Fibroblast of villous mesenchyme (primary cell): ENCODE measurements at places on chromosomes 5 and 9. TPM values are rescaled to one million over a fixed set of nuclear protein-coding genes. Genes with fewer than 3 reads are reported as not detected.

The GKAP1 gene
- 0.97 and 2.2 TPM in 2 replicates for total RNA-seq

The HSD17B3 gene
- not detected in 2 replicates for total RNA-seq

The GBGT1 gene
- total RNA-seq = 4.7 and 5.8 TPM in 2 replicates

The GLDC gene
- 0.32 and 0.43 TPM in 2 replicates for total RNA-seq

The SPAG8 gene
- 0.32 and 0.86 TPM in 2 replicates for total RNA-seq

The EGFLAM gene
- total RNA-seq = 3.0 and 5.5 TPM in 2 replicates

The OR13C9 gene
- not detected in 2 replicates for total RNA-seq

The NR5A1 gene
- not detected in 2 replicates for total RNA-seq

The HDAC3 gene
- 49.0 and 53.5 TPM in 2 replicates for total RNA-seq

The CCDC192 gene
- not detected in 2 replicates for total RNA-seq

The CDH10 gene
- 0.97 and 2.2 TPM in 2 replicates for total RNA-seq

The IFNA17 gene
- total RNA-seq = not detected in 2 replicates

The FOXI1 gene
- total RNA-seq = not detected in 2 replicates

The RASEF gene
- 0.43 and 0.97 TPM in 2 replicates for total RNA-seq

The NPR2 gene
- 16.4 and 19.9 TPM in 2 replicates for total RNA-seq

The CDX1 gene
- total RNA-seq = under 0.01 and 0.64 TPM in 2 replicates

The RALGDS gene
- 13.8 and 17.4 TPM in 2 replicates for total RNA-seq

The SPINK7 gene
- not detected in 2 replicates for total RNA-seq

The IFNA16 gene
- total RNA-seq = not detected in 2 replicates

The TSLP gene
- total RNA-seq = 0.32 and 0.43 TPM in 2 replicates

The CDH12 gene
- total RNA-seq = not detected in 2 replicates

The PCDHGA5 gene
- total RNA-seq = 1.3 and 1.9 TPM in 2 replicates

The LHX3 gene
- not detected in 2 replicates for total RNA-seq

The ECSCR gene
- total RNA-seq = not detected in 2 replicates

The NUTM2G gene
- total RNA-seq = not detected in 2 replicates

The AGXT2 gene
- total RNA-seq = under 0.01 TPM in 1 of 2 replicates, not detected in the other

The MEIKIN gene
- total RNA-seq = not detected in 2 replicates

The SETD9 gene
- total RNA-seq = 7.3 and 9.3 TPM in 2 replicates

The CLIC3 gene
- total RNA-seq = 19.0 and 43.2 TPM in 2 replicates

The ADCY2 gene
- total RNA-seq = under 0.01 and 0.32 TPM in 2 replicates

The GDF9 gene
- not detected in 2 replicates for total RNA-seq

The MEGF10 gene
- 0.97 and 1.3 TPM in 2 replicates for total RNA-seq

The ZSWIM6 gene
- 9.0 and 16.4 TPM in 2 replicates for total RNA-seq

The FLT4 gene
- under 0.01 and 0.43 TPM in 2 replicates for total RNA-seq

The DNM1 gene
- 15.5 and 36.1 TPM in 2 replicates for total RNA-seq

The F12 gene
- 0.43 and 0.64 TPM in 2 replicates for total RNA-seq

The WWC1 gene
- total RNA-seq = 0.32 and 2.2 TPM in 2 replicates

The IL3 gene
- not detected in 2 replicates for total RNA-seq

The GADD45G gene
- 0.43 and 0.64 TPM in 2 replicates for total RNA-seq

The GABRB2 gene
- under 0.01 TPM in 1 of 2 replicates, not detected in the other for total RNA-seq

The IL13 gene
- not detected in 2 replicates for total RNA-seq

The TXNDC8 gene
- not detected in 2 replicates for total RNA-seq

The C9orf43 gene
- total RNA-seq = 0.32 and 0.43 TPM in 2 replicates

The PCDHB15 gene
- total RNA-seq = under 0.01 TPM in 2 replicates

The CCDC187 gene
- under 0.01 TPM in 2 replicates for total RNA-seq

The FOXD4 gene
- under 0.01 and 0.43 TPM in 2 replicates for total RNA-seq

The ASS1 gene
- 88.3 and 230 TPM in 2 replicates for total RNA-seq

The CDKN2A gene
- 20.7 and 32.5 TPM in 2 replicates for total RNA-seq

The FCN2 gene
- total RNA-seq = not detected in 2 replicates

The SPATA31E1 gene
- not detected in 2 replicates for total RNA-seq

The RLN1 gene
- not detected in 2 replicates for total RNA-seq
